Stimulated activated CD8-positive, alpha-beta memory T cell treated with anti-CD3 and anti-CD28 coated beads, Interleukin-7, amount 100 ng/mL, for 1 hour (primary cell): ENCODE measurements at places on chromosomes 4 and X.

- no peak for DNase-seq
Observed at GRCh38 chr4:164768516-164768915, 14.6 kb downstream of the SMIM31 start.

DNA sequence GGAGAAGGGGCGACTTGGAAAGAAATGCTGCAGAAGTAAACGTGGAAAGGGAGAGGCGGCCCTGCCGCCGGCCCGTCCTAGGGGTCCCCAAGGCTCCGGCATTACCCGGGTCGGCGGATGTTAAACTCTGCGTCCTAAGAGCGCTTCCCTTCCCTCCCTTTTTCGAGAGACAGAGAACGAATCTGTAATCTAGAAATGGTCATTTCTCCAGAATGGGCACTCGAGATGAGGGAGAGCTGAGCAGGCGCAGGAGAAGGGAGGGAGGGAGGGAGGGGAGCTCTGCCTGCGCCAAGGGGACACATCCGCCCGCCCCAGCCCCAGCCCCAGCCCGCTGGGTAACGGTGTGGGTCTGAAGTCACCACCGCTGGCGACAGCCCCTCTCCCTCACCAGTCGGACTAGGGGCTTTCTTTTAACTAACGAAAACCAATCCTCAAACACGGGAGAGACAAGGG lies 1.7 kb downstream of the HCFC1 start:
- DNase-seq: no peak

DNA sequence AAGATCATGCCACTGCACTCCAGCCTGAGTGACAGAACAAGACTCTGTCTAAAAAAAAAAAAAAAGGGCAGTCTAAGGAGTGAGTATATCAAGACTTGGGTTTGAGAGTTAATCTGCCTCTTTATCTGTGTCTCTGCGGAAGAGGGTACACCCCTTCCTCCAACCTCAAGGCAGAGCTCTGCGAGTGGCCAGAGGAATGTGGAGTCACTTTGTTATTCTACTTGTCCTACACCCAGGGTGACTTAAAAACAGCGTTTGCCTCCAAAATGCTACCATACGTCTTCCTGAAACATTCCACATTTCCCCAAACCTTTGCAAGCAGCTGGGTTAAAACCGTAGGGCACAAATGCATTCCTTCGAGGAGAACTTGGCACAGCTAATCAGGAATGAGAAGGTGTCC lies 199.9 kb downstream of the SHOX start:
- no peak for DNase-seq

DNA sequence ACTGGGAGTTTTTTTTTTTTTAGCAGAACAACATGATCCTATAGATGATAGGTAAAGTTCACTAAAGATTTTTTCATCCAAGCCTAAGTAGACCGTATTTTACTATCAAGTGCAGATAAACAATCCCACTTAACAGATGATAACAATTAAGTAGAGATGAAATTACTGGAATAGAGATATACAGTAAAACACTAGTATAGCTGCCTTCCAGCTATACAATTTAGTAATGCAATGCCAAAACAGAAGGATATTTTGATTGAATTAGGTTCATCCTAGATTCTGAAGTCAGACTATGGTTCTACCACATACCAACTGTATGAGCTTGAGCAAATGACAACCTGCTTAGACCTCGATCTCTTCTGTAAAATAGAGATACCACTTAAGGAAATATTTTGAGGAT lies 24.3 kb downstream of the KLHL8 start:
- no peak for DNase-seq

GRCh38 chrX:121150217-121150616 lies 102.8 kb downstream of the GLUD2 start:
- DNase-seq: no peak

DNA sequence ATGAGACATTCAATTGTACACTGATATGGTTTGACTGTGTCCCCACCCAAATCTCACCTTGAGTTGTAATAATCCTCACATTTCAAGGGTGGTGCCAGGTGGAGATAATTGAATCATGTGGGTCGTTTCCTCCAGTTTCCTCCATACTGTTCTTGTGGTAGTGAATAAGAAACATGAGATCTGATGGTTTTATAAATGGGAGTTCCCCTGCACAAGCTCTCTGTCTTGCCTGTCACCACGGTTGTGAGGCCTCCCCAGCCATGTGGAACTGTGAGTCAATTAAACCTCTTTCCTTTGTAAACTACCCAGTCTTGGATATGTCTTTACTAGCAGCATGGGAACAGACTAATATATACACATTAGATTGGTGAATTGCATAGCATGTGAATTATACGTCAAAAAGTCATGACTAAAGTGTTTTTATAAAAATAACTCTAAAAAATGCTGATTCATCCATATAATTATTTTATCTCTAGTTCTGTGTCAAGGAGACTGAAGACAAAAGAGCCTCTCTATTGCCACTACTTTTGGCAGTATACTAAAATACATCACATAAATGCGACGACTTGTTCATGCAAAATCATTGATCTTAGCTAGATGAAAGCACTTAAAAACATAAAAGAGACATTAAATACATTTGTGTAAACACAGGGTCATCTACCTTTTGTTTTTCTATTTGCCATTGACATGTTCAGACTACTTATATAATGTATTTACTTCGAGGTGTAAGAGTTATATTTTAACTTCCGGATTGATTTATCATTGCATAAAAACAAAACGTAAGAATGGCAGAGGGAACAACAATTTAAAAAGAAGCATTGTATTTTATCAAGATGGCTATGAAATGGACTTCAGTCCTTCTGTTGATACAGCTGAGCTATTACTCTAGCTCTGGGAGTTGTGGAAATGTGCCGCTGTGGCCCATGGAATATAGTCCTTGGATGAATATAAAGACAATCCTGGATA lies 50.1 kb downstream of the YTHDC1 start:
- DNase-seq: no peak

DNA sequence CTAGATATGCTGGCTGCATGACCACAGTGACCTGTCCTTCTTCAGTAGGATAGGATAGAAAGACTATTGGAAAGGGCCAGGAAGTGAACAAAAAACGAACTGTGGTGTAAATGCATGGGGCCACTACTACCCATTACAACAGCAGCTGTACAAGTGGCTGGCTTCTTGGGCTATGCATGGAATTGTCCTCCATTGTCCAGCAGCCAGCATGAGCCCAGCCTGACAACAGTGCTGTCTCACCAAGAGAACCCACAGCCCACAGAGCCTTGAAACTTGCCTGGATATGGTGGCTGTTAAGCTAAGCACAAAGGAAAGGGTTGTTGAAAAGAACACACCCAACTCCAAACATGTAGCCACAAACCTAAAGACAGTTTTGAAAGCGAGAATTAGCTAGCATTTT lies 330.2 kb upstream of the F9 start:
- DNase-seq: no peak

GRCh38 chr4:25938366-25938765 lies 24.3 kb downstream of the SMIM20 start:
- DNase-seq: no peak

DNA sequence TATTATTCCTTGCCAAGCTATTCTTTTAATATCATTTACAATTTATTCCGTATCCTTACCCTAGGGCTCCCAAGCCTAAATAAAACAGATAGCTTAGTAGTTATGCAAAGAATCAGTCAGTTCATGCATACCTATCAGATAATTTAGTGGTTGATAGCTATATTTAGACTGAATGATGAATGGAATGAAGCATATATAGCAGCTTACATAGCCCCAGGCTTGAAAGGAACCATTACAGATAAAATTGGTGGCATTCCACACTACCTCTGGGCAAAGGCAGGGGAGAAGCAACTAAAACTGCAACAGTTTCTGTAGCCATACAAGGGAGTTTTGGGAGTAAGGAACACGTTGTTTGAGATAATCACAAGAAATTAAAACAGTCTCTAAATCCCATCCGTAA lies 2.7 kb downstream of the ACE2 start:
- no peak for DNase-seq

GRCh38 chr4:77599378-77599777 lies 6.2 kb upstream of the CXCL13 start:
- no peak for DNase-seq

- no peak for DNase-seq
Observed at GRCh38 chrX:31349515-31349914, 277.7 kb upstream of the FTHL17 start.

DNA sequence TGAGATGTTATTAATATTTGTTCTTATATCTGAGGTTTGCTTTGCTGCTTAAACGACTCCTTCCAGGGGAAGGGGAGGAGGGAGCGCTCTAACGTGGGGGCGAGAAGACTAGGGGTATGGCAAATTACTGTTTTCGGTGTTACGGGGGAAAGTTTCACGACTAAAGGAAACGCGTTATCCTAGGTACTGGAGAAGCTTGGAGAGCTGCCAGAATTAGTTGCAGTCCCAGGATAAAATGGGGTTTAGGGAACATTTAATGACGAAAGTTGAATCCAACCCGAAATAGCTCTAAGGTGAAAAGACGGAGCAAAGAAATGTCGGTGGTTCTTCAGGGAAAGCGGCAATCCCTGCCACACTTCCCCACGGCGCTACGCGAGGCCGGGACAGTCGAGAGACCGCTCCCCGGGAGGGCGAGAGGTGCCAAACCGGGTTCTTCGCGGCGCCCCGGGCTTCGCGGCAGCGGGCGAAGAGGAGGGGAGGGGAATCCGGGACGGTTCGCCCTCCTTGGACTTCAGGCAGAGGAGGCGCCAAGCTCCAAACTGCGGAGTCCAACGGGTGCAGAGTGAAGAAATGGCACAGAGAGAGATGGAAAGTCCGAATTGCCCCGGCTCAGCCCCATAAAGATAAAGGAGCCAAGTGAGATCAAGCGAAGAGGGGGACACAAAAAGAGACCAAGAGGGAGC lies 724 bp downstream of the THOC2 start:
- DNase-seq: no peak
